Cerebellar cortex (tissue), 1 donor: ENCODE measurements at places on chromosomes 12 and 14.

- no peak for DNase-seq
These were observed at the start of gene RHOJ for GRCh38 chr14:63204407-63205043. RHOJ (plus strand) TSS chr14:63204443; CDS start chr14:63204870, 427 bp downstream.

DNA sequence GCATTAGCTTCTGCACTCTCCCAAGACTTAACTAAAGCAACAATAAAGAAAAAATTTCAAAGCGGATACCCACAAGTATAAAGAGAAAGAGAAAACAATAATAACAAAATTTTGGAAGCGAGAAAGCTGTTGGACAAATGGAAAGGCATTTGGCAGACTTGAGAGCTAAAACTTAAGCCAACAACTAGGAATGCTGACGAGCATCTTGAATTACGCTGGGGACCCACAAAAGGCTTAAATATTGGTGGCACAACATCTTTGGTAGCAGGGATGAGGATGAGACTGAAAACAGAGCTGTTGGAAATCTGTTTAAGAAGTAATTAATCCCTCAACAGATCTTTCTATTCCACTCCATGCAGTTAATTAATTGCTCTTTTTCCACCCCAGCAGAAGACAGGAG, 49.8 kb downstream of the LLPH start:
- peak; percentile 33 for DNase-seq

DNA sequence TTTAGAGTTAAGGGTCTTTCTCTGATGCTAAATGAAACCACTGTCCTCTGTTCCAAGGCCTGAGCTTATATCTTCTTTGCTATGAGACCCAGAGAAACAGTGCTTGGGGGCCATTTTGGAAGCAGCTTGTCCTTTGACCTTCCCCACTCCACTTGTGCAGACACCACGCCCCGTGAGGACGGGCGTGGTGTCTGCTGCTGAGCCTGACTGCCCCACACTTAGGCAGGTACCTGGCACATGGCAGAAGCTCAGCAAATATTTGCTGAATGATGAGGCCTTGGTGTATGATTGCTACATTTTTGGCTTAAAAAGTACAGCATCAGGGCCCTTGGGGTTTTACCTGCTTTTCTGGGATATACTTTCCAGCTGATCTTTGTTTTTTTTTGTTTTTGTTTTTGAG, 69.9 kb downstream of the RASSF3 start:
- DNase-seq, result no peak

GRCh38 chr12:47414511-47414910, 291.3 kb downstream of the RPAP3 start:
- DNase-seq, result no peak

GRCh38 chr12:32264961-32265360, 134.4 kb upstream of the FGD4 start:
- no peak for DNase-seq

- DNase-seq, result no peak
These were observed 240 bp downstream of the BTG1 start for GRCh38 chr12:92145481-92145730.

DNA sequence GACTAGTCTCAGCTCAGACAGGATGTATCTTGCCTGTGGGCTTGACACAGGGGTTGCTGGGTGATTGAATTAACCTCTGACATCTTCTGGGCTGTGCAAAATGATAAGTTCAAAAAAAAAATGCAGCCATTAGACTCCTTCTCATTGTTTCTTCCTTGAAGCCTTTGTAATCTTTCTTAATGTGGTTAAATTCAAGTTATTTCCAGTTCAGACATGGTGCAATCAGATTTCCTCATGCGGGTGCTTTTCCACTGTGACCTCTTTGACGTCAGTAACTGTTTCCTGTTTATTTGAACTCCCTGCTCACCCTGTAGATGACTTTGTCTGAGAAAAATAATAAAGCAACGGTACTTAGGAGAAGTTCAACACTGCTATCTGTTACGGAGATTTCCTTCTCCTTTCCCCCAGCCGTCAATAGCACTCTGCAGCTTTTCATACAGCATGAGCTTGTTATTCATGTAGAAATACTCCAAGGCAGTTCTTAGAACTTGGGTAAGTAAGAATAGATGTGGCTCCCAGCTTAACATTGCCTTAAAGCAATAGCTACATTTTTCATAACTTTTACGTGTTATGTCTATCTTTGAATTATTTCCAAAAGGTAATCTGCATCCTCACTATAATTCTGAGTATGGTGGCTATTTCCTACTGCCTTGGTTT, 155.5 kb downstream of the PRKCH start:
- DNase-seq, result no peak

GRCh38 chr12:52058631-52059361, 7.6 kb downstream of the NR4A1 start:
- DNase-seq, result no peak
